Dermis blood vessel endothelial cell (primary cell): ENCODE measurements at places on chromosomes 4 and X.
A peak's percentile ranks its signal among the peaks of the same experiment; 100 is the strongest.

- DNase-seq: no peak
These were observed 46.5 kb upstream of the GRPR start for GRCh38 chrX:16076834-16077233.

- no peak for DNase-seq
These were observed 58.6 kb downstream of the PROM1 start for GRCh38 chr4:16025268-16025667.

- DNase-seq: no peak
These were observed 4.5 kb downstream of the NKX3-2 start for GRCh38 chr4:13539619-13540445.

GRCh38 chr4:79185526-79186045 is 140.3 kb downstream of the NAA11 start:
- no peak for DNase-seq

DNA sequence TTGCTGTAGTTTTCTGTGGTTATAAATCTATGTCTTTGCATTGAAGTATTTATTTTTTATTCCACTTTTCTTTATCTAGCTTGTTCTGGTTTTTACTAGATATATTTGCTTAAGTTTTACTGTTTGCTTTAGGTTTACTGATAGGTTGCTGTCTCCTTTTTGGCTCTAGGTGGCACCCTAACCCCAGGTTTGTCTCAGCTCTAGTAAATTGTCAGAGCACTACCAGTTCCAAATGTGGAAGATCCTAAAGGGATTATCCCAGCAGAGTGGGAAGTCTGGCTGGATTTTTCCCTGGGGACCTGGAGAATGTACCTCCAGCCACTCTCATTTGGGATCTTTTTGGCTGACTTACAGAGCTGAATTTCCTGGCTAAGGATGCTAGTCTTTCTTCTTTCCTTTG is 106.1 kb downstream of the PBDC1 start:
- peak; percentile 60 for DNase-seq

- DNase-seq: no peak
These were observed 448.3 kb upstream of the ZFP42 start for GRCh38 chr4:187547316-187547715.

- DNase-seq: no peak
These were observed 343 bp downstream of the DACH2 start for GRCh38 chrX:86148594-86148993.

DNA sequence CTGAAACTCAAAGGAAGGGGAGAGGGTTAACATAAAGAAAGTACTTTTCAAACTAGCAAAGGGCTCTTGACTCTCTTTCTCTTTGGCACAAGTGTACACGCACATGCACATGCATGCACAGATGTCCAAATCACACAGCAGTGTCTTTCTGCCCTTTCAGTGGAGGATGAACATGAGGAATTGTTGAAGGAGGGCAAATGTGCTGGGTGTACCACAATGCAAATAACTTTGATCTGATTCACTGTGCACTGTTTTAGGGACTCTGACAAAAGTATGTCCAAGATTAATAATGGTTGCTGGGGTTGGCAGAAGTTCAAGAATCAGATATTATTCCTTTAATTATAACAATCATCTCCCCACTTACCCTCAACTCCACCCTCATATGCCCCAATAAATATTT is 93.8 kb downstream of the GPC4 start:
- no peak for DNase-seq

GRCh38 chr4:67871867-67872266 is 11.9 kb downstream of the TMPRSS11D start:
- DNase-seq: peak; percentile 68

DNA sequence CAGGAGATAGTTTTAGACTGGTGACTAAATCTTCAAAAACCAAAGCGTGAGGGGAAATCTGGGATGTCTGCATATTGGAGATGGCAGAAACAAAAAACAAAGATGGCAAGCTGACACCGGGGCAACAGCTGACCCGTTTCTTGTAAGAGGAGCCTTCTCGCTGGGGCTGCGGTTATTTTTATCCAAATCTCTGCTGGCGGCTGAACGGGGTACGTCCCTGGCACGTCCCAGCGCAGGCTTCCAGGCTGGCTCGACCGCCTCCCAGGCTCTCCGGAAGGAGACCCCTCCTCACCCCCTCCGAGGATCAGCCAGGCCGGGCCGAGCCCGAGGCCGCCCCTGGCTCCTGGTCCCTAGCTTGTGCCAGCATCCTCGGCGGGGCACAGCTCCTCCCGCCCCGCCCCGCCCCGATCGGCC is 403 bp downstream of the SGCB start:
- DNase-seq: peak; percentile 26

GRCh38 chr4:139582044-139582443 is 26.0 kb upstream of the SETD7 start:
- peak; percentile 6 for DNase-seq

DNA sequence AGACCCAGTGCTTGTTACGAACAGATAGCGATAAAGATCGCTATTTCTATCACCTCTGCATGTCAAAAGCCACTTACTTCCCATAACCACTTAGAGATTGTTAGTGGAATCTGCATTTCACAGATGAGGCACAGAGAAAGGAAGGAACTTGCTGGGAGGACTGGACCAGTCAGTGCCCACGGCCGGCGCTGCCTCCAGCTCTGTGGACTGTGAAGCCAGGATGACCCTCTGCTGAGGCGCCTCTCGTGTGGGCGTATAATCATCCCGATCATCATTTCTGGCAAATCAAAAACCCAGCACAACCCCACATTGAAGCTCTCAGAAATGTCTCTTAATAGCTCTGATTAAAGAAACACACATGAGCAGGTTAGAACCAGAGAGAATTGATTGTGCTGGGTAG is 61.5 kb upstream of the ADRA2C start:
- DNase-seq: no peak
